8988T (cell line): ENCODE measurements at places on chromosomes 6 and 20.
A peak's percentile ranks its signal among the peaks of the same experiment; 100 is the strongest.

DNA sequence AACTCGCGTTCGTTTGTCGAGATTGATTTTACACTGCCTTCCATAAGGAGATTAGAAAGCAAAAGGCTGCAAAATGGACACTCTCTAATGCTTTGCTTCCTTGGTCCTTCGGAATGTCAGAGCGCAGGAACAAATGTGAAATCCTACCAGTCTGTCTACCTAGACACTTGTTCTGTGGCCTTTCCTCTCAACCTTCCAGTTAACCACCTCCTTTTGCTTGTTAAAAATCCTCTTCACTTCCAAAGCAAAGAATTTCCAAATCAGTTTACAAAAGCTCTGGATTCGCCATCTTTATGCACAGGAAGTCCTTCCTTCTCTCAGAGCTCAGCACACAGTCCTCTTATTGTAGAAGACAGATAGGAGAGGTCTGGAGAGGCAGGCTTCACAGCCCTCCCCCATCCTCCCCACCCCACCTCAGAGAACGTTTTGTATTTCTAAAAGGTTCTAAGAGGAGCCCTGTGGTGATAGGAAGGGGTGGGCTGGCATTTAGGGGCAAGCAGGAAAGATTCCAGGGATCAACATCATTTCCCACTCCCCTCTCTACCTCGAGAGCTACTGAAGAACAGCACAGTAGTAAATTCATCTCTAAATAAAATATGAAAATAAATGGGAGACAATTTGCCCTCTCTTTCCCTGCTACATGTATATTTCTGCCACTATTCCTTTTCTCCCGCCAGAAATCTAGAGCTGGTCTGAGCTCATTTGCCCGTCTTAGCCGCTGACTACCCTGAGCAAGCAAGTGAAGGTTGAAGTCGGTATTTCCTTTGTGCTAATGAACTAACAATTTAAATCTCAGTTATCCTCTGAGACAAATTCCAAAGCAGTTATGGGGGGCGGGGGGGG lies 18.9 kb downstream of the TFAP2A start:
- DNase-seq, result no peak

DNA sequence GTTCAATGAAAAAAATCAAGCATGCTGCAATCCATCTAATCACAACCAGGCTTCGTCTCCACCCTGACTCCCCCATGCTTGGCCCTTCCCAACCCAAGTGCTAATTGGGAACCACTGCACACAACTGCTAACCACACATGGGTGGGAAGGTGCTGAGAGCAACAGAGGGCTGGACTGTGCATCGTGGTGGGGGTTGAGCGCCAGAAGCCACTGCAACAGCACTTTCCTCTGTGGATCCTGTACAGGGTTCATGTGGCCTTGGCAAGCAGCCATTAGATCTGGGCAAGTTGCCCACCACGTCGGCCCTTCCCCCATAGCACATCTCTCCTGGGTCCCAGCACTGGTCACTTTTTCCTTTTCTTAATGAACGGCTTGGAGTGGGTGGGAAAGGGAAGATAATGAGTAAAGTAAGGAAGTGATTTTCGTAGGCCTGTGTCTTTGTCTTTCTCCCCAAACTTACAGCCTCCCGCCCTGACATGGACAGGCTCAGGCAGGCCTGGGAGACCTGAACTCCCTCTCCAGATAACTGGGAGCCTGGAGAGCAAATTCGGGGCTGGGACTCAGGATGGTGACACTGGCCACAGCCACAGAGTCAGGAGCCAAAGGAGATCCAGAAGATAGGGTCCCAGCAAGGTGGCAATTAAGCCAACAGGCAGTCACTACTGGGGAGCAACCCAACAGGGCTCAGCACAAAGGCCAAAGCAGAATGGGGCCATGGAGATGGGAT lies 34.4 kb upstream of the MRPS10 start:
- DNase-seq, result no peak

GRCh38 chr20:34998331-34998950 lies 42.8 kb downstream of the MYH7B start:
- peak; percentile 70 for DNase-seq

- DNase-seq, result no peak
Measured at GRCh38 chr6:116579143-116579542, 7.8 kb downstream of the RWDD1 start.

DNA sequence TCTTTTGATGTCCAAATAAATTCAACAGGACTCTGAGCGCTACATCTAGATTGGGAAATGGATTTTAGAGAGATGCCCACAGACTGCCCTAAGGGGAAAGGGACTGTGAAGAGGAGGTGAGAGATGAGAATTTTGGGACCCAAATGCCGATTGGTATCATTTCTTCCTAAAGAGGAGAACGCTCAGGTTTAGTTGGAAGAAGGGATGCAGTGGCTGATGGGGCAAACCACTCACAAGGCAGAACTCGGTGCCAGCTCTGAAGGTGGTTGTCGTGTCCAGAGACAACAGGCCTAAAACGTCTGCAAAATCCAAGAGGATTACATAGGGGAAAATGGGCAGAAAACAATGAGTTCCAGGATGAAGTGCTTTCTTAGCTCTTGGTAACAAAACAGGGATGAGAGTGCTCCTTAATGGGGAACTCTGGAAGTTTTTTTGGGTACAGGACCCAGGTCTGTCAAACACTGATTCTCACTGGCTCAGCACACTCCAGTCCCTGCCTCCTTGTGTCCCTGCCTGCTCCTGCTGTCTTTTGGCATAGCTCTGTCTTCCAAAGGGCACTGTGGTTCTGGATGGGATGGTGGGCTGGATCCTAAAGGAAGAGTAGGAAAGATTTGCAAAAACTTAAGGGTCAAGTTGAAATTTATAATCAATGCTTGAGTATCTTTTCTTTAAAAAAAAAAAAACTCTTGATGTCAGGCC lies 29.0 kb downstream of the NEDD9 start:
- no peak for DNase-seq

- DNase-seq, result no peak
Measured at GRCh38 chr6:144265061-144265357, 20.1 kb upstream of the UTRN start.

DNA sequence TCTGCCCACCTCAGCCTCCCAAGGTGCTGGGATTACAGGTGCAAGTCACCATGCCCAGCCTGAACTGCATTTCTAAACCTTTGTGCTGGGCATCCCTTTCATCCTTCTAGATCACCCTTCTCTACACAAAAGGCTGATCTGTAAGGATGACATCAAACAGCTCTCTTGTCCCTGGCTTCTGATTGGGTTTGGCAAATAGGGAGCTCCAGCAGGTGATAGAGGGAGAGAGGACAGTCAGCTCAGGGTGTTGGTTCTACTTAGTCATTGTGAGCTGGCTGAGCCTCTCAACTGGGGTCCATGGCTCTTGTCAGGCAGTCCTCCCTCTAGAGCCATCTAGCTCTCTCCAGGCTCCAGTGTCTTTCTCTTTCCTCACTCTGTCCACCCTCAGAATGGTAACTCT lies 237.6 kb upstream of the JARID2 start:
- DNase-seq, result no peak
